ENCODE measurements at places on chromosomes 11 and 22.
A peak's percentile ranks its signal among the peaks of the same experiment; 100 is the strongest.

DNA sequence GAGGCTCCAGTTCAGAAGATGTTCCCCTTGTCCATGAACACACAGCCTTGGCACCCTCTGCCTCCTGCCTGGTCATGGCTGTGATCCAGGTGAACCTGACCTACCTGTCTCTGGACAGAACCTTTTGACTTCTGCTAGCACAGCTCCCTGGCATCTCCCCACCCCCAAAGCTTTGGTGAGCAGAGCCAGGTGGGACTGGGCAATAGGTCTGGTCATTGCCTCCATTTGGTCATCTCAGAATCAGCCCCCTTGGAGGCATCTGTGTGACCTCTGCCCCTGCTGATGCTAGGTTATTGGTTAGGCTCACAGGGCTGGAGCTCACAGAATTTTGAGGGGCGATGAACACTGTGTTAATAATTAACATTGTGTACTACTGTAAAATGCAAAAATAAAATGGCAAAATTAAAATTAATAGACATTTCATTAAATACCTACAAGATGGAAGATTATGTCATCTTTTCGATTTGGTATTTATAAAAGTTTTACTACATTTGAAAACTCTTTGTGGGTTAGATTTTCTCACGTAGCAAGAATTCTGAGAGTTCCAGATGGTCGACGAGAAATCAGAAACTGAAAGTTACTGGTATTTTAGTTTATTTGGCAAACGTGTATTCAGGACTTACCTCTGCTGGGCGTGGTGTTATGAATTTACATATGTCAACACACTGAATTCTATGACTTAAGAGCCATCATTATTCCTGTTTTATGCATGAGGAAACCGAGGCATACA, 8.3 kb upstream of the KIAA0930 start:
- DNase-seq: no peak

- peak; percentile 49 for DNase-seq
These were observed 3.3 kb downstream of the SERPINH1 start for GRCh38 chr11:75565221-75565814.

GRCh38 chr22:19675428-19675827, 38.9 kb upstream of the SEPTIN5 start:
- no peak for DNase-seq

DNA sequence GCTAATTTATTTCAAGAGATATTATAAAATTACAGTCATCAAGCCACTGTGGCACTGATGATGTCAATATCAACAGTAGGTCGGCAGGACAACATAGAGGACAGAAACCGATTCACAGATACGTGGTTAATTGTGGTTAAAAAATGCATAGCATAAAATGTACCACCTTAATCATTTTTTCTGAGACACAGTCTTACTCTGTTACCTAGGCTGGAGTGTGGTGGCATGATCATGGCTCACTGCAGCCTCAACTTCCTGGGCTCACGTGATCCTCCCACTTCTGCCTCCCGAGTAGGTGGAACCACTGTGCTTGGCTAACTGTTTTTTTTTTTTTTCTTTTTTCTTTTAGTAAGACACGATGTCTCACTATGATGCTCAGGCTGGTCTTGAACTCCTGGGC, 21.0 kb upstream of the TOLLIP start:
- no peak for DNase-seq

DNA sequence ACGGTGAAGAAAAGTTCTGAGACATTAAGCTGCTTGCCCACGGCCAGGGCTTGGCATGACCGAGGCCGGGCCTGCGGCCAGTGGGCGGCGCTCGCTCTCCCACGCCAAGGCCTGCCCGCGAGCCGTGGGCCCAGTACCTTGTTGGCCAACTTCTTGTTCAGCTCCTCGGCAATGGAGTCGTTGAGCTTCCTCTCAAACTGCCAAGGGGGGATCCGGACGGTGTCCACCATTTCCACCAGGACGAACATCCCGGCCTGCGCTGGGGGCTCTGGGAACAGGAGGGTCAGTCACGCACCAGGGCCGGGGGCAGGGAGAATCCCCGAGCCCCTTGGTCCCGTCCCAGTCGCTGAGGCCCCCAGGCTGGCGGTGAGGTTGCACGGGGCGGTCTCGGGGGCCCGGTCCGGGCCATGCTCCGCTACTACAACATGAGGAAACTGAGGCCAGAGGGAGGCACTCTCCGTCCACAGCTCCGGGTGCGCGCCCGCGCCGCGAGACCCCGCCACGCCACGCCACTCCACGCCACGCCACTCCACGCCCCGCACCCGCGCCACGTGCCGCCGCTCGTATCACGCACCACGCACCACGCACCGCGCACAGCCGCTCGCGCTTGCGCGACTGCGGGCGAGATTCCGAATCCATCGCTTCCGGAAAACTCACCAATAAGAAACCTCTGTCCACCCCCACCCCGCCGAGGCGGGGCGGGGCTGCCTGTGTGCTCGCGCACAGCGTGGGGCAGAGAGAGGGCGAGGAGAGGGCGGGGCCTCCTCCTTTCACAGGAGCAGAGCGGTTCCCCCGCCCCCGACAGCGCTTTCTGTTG, at the start of gene POLR3H:
POLR3H (minus strand) TSS at position 617 of the 817 bp plus-strand sequence; CDS start at position 248, 369 bp downstream.
- DNase-seq: peak; percentile 99

GRCh38 chr11:77589181-77589520, 602 bp upstream of the AQP11 start:
- no peak for DNase-seq

GRCh38 chr11:62671236-62671607, 251 bp upstream of the UQCC3 start:
- no peak for DNase-seq

GRCh38 chr11:115724666-115725065, 220.5 kb upstream of the CADM1 start:
- no peak for DNase-seq

- DNase-seq: no peak
These were observed 13.0 kb downstream of the TEAD1 start for GRCh38 chr11:12687216-12687623.

- peak; percentile 83 for DNase-seq
These were observed 729 bp downstream of the IL17RA start for GRCh38 chr22:17085277-17086181.

- DNase-seq: no peak
These were observed 15.3 kb upstream of the CD82 start for GRCh38 chr11:44550123-44550522.

GRCh38 chr11:129825380-129825779, 9.7 kb downstream of the TMEM45B start:
- DNase-seq: no peak

DNA sequence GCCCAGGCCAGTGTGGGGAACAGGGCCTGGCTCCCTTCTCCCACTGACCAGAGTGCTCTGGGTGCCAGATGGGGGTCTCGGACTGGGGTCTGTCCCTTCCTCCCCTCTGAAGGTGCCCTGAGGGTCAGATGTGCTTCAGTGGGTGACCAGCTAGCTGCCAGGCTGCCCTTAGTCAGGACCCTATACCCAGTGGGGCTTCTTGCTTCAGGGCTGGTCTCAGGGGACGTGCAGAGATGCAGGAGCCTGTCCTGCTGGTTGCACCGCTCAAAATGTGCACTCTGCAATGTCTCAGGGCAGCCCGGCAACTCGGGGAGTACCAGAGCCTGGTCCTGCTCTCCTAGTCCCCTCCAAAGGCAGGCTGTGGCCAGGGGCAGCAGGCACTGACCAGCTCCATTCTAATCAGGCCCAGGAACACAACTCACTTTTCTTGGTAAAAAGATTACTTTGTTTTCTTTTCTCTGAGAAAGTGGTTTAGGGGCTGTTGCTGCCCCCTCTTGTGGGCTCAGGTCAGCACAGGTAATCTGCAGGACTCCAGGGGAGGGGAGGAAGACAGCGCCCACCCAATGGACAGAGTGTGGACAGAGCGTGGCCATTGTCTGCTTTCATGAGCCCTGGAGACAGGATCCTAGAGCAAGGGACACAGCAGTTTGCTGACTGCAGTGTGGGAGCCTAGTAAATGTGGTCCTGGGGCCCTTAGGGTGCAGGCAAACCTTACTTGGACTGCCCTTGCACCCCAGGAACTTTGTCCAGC, 80.9 kb downstream of the MED15 start:
- no peak for DNase-seq

GRCh38 chr11:35541621-35542375, 16.4 kb upstream of the PAMR1 start:
- no peak for DNase-seq

GRCh38 chr11:112123129-112123528, 36.5 kb downstream of the SDHD start:
- no peak for DNase-seq

- peak; percentile 26 for DNase-seq
These were observed 3.2 kb upstream of the FLI1 start for GRCh38 chr11:128690665-128691101.

DNA sequence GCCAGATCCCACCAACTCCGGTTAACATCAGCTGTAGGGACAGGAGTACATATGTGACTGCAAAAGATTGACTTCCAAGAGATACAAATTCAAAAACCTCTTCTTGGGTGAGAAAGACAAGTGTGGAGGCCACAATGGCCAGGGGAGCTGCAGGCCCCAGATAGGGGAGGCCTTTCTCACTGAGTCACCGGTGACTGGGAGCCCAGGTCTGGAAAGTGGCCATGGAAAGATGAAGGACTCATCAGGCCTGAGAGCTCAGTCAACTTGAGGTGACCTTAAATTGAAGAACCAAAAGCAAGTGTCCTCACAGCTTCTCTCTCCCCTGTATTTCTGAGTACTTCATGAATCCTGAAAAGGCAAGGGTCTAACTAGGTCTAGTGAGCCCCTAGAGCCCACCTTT, 90.4 kb upstream of the CLPB start:
- no peak for DNase-seq

DNA sequence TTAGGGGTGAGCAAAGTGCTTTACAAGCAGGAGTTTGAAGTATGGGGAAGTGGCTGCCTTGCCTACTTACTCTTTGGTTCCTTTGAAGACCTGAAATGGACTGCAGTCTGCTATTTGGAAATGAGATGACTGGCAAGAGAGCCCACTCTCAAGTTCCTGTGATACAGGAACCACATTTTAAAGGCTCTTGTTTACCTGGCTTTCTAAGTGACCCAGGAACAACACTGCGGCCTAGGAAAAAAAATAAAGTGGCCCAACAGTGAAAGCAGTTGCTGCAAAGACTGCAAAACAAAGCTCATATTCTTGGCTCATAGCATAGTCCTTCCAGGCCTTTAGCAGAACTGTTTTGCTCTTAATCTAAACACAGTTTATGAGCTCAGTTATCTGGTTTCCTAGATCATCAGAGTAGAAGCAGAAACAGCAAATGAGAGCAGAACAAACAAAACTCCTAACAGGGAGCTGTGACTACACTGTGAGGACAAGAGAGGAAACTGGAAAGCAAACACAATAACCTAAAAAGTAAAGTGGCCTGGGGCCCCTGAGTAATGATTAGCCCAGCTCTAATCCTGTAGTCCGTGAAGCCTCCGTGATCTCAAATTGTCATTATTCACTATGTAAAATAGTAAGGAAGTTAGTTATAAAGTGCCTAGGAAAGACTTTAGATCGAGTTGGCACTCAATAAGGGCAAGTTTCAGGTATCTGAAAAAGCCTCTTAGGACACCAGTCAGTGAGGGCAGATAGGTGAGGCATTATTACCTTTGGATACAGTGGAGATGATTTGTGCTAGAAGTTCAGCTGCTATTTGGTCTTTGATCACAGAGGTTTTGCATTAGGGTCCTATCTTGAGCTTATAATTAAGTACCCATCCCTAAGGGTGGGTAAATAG, 11.5 kb downstream of the CCDC117 start:
- no peak for DNase-seq

DNA sequence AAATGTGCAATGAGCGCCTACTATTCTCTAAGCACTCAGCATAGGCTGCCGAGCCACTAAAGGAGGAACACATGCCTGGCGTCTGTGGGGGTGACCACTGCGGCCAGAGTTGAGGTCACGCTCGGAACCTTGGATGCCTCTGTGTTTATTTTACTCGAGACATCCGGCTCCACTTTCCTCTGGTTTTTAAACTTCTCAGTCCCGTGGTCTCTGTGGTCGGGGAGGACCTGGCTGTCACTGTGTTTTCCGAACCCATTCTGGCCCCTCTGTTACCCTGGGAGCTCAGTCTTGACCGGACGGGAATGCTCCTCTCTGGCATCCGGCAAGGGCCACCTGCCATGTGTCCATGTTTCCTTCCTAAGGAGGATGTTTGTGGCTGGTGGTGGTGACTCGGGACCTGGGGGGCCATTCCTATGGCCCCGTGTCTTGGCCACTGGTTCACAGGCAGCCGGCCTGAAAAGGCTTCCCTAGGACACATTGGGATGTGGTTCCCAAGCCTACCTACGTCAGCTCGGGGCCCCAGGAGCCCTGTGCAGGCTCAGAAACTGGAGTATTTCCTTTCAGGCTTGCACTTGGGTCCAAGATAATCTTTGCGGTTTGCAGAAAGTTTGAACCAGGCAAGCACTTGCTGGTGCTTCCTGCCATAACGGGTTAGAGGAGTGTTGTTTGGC, 46.7 kb upstream of the PARVG start:
- DNase-seq: peak; percentile 66

- no peak for DNase-seq
These were observed 527.5 kb downstream of the NTM start for GRCh38 chr11:131897956-131898355.

DNA sequence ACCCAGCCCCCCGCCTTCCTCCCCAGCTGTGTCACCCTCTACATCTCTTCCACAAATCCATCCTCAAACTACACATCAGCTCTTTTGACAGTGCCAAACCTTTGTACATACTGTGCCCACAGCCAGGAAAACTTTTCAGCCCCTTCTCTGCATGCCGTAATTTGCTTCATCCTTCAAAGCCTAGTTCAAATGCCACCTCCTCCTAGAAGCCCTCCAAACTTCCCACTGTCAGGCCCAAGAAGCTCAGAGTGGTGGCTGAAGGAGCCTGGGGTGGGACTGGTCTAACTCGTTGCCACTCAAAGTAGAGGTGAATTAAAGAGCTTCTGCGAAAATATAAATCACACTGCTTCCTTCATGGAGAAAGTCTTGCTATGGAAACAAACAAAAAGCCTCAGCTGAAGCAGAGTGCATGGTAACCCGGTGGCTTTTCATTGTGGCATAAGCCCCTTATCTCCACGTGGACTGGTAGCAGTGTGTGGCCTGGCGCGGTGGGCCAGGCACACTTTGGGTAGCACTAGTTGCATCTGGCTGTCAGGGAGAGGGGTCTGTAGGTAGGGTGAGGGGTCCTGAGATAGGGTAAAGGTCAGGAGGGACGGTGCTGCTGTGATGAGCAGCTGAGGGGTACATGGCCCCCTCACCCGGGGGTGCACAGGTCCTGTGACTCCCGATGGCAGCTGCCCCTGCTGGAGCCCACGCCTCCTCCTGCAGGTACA, 76.9 kb downstream of the MYO7A start:
- no peak for DNase-seq

- no peak for DNase-seq
These were observed 1.3 kb upstream of the LSP1 start for GRCh38 chr11:1851468-1852180.

- DNase-seq: peak; percentile 86
These were observed 73.6 kb upstream of the SUSD2 start for GRCh38 chr22:24107661-24108060.

- no peak for DNase-seq
These were observed 136.2 kb downstream of the ELP4 start for GRCh38 chr11:31645747-31646146.

GRCh38 chr11:115581871-115582639, 77.8 kb upstream of the CADM1 start:
- peak; percentile 76 for DNase-seq
